ENCODE measurements at places on chromosomes 5 and 9.
A peak's percentile ranks its signal among the peaks of the same experiment; 100 is the strongest.

- no peak for DNase-seq
Observed at GRCh38 chr9:127885508-127886281, 8.2 kb upstream of the AK1 start.

DNA sequence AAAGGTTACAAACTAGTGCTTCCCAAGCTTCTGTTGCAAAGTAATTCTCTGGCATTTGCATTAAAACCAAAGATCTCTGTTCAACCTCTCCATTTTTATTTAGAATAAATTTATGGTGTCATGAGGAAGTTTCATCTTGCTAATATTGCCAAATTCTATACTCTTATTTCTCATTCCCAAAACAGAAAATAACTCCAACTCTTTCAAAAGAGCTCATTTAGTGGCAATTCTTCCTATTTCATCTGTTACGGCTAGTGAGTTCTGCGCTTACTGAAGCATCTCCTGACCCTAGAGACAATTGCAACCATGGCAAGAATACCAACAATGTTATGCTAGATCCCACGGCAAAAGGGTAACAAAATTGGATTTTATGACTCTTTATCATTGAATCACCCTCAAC lies 97.0 kb downstream of the HINT1 start:
- DNase-seq: no peak

DNA sequence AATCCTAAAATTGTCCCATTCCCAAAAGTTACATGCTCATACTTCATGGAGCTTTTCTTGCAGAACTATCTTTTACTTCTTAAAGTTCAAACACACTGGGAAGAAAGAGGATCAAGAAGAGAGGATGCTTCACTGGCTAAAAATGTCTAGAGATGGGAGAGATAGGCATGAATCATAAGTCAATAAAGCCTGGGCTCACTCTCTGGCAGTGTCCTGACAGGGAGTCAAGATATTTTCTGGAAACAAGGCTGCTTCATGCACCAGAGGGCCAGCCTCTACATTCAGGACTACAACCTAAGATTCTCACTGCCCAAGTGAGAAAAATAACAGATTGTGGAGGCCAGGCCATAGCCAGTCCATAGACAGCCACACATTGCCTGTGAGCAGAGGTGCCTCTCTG lies 1358.4 kb downstream of the EFNA5 start:
- peak; percentile 4 for DNase-seq

- no peak for DNase-seq
Observed at GRCh38 chr9:134416385-134417015, 90.2 kb downstream of the RXRA start.

DNA sequence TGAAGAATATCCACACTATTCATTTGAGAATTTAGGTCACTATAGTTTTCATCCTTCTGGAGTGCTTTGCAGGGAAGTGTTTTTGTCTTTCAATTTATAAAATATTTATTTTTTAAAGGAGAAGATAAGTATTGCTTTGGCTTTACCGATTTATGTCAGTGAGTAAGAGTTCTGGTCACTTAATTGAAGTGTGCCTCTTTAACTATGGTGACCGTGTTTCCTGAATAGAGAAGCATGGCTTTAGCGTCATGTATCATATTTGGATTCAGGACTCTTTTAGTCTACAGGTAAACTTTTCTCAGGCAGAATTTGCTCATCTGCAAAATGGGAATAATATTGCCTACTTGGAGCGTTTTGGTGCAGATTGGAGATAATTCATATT lies 902 bp downstream of the BDP1 start:
- no peak for DNase-seq

- peak; percentile 97 for DNase-seq
Observed at GRCh38 chr5:132497488-132497997, 7.0 kb upstream of the IRF1 start.

- peak; percentile 74 for DNase-seq
Observed at GRCh38 chr5:142544946-142545649, 140.8 kb downstream of the FGF1 start.

DNA sequence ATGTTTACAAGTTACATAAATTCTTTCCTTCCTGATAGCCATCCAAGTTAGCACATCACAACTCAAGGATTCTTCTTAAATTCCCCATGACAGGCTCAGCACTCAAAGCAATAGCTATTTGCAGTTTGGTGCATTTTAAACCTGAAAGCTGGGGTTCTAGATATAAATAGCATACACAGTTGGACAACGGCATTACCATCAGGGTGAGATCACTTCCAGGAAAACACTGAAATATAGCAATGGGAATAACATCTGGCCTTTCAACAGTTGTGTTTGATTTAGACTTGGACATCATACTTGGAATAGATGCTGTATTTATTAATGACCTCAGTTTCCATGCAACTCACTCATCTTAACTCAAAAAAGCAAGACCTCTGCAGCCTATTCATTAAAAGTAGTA lies 24.7 kb upstream of the LECT2 start:
- peak; percentile 83 for DNase-seq

- no peak for DNase-seq
Observed at GRCh38 chr9:16571127-16571802, 299.2 kb downstream of the BNC2 start.

- no peak for DNase-seq
Observed at GRCh38 chr5:88870285-88870684, 12.7 kb downstream of the MEF2C start.

DNA sequence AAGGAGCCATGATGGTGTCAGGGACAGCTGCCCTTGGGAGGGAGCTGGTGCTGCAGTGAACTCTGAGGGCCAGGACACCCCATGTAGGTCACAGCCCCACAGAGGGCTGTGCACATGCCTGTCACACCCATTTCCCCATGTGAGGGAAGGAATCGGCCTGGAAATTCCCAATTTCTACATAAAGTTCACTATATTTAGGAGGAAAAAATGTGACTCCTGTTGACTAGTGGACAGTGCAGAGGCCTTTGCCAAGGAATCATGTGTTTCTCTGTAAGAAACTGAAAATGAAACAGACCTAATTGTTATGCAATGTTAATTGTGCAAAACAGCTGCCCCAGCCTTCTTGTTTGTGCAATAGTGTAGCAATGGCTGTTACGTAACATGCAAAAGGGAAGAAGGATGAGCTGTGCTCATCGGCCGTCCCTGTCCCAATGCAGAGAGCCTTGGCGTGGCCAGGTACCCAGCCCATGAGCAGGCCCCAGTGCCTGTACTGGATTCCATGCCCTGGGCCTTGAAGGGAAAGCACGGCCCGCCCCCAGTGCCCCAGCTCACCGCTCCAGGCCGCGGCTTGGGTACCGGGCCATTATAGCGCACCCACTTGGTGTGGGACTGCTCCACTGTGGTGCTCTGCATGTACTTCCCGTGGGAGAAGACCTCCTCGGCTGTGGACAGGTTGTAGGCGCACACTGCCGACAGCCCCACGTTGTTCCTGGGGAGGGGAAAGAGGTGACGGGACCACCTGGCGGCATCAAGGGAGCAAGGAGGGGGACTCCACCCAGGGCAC lies 70.0 kb downstream of the SECISBP2 start:
- peak; percentile 96 for DNase-seq

DNA sequence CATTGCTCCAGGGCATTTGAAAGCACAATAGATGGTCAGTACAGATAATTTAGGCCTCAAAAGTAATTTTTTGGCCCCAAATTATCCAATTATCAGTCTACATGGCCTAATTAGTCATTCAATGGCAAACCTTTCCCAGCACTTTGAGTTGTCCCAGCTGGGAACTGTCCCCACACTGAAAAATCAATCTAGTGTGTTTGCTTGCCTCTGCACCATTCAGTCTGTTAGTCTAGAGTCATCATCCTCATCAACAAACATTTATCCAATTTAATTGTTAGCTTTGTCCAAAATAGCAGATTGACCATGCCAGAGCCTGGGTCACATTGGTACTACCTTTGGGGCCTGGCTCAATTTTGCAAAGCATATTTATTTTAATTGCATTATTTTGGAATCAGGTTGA lies 13.9 kb downstream of the NR4A3 start:
- no peak for DNase-seq

DNA sequence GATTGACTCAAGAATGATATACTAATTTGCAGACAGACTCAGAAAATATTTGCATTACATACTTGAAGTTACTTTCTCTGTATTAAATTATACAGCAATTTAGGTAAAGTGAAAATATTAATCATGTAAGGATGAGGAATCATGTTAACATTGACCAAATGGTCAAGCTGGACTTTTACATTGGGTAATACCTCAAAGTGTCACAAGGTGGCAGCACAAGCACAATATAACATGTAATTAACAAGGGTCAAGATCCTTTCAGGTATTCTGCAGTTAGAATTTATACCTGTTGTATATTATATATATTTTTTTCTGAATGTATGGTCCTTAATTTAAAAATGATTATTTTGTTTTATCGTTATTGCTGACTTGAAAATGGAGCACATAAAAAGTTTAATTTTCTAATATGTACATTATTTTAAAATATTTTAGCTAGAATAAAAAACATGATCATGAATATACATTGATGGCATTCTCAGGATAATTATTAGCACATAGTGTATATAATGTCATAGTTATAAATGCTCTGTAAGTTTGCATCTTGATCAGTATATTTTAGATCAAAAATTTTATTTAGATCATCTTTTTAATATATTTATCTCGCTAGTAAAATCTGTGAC lies 8.6 kb downstream of the HAPLN1 start:
- DNase-seq: peak; percentile 57

DNA sequence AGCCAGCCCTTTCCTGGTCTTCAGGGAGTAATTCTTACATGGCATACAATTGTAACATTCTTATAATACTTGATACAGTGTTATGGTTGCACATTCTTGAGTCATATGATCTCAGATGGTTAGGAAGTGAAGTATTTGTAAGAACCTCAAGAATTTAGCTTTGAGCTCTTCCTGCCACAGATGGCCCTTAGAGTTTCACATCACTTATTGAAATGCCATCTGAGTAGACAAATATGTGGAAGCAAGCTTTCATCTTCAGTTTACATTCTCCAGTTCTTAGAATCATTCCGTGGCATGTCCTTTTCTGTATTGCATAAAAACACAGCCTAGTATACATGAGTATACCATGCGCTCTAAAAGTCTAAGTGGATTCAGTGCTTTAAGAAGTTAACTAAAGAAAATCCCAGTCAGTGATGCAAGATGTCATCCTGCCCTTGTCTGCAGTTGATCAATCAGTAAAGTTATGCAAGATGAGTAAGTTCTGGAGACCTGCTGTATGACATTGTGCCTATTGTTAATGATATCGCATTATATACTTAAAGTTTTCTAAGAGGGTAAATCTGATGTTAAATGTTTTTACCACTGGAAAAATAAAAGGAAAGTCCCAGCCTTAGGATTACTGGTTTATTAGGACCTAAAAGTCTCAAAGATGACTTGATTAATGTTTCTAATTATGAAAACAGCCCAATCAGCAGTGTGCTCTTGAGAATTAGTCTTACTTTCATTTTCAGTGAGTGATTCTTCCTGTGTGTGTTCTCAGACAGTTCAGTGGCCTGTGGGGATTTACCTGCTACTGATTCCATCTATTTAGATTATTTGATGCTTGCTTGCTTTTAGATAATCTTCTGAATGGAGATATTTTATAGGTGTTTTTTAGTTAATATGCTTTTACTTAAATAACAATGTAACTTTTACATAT lies 29.4 kb downstream of the RHOBTB3 start:
- peak; percentile 96 for DNase-seq

- DNase-seq: no peak
Observed at GRCh38 chr9:131034268-131034667, 25.3 kb downstream of the LAMC3 start.

GRCh38 chr9:72891043-72891442 lies 61.8 kb downstream of the ALDH1A1 start:
- DNase-seq: no peak

- peak; percentile 99 for DNase-seq
Observed at GRCh38 chr5:132437604-132438266, 52.8 kb downstream of the IRF1 start.

GRCh38 chr9:12351293-12352044 lies 341.7 kb upstream of the TYRP1 start:
- DNase-seq: no peak
